Activated CD8-positive, alpha-beta T cell treated with anti-CD3 and anti-CD28 coated beads for 36 hours (primary cell): ENCODE measurements at places on chromosomes 13 and 19. TPM values are rescaled to one million over a fixed set of nuclear protein-coding genes. Genes with fewer than 3 reads are reported as not detected.
A peak's percentile ranks its signal among the peaks of the same experiment; 100 is the strongest.

Gene APOC4
- total RNA-seq = not detected

Gene OR7A5
- total RNA-seq = not detected

Gene PRKCSH
- total RNA-seq = 207 TPM

Gene FCGBP
- total RNA-seq = 4.8 TPM

Gene ZSCAN22
- 2.9 TPM for total RNA-seq

DNA sequence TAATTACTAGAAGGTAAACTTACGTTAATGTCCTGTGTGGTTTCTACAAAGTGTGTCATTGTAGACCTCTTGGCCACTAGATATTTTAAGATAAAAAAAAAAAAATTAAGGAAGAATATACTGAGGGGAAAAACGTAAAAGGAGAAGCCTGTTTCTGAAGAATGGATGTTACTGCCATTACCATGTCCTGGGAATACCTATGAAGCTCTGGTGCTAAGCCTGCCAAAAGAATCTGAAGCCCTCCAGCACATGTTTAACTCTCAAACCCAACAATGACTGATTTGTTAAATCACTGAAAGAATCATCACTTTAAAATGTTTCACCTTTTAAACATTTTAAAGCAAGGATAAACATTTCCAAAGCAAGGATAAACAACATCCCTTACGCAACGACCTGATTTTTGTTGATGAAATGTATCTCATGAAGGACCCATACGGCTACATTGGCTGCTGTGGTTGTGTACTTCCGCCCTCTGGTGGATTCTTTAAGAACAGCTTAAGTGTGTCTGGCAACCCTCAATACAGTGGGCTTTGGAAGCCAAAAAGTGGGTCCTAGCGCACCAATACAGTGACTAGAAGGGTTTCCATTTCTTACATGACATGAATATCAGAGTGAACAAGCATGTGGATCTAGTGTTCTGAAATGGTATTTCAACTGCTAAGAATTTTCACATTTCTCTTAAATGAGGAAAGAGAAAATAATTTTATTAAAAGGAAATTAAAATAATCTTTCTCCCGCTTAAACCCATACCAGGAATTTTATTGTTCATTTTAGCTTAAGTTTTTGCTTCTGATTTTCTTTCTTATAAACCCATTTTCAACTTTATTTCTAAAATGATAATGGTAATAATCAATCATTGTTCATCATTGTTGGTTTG is 74.5 kb upstream of the RAP2A start:
- DNase-seq = peak; percentile 63

GRCh38 chr13:114130837-114131582 is 1.4 kb downstream of the RASA3 start:
- peak; percentile 81 for DNase-seq

DNA sequence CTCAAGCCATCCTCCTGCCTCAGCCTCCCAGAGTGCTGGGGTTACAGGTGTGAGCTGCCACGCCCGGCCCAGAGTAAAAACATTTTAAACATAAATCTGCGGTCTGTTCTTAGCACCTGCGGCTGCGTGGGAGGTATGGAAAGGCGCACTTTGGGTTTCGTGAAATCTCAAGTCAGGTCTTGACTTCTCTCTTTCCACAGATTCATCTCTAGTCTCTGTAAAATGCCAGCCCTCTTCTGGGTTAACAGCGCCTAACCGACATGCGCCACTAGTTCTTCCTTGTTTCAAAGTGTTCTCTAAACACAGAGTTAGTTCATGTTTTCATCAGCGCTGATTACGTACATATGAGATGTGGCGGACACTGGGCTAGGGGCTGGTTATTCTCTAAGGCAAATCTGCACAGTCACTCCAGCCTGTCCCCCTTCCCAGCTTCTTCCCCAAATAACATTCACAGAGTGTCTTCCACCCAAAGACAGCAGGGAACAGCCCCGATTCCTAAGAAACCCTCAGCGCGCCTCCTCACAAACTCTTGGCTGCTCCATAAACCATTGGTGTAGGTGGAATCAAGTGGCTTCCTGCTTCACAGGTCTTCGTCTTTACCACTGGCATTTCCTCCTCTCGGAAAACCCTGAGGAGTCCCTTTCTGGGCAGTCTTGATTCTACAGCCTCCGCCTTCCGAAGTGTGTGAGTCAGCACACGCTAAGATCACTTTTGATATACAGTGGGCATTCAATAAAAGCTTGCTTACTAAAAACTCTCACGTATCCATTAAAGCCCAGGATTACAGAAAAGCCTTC is 1.4 kb downstream of the PARP4 start:
- peak; percentile 91 for DNase-seq

GRCh38 chr13:74367193-74367592 is 233.0 kb upstream of the KLF12 start:
- DNase-seq = no peak

DNA sequence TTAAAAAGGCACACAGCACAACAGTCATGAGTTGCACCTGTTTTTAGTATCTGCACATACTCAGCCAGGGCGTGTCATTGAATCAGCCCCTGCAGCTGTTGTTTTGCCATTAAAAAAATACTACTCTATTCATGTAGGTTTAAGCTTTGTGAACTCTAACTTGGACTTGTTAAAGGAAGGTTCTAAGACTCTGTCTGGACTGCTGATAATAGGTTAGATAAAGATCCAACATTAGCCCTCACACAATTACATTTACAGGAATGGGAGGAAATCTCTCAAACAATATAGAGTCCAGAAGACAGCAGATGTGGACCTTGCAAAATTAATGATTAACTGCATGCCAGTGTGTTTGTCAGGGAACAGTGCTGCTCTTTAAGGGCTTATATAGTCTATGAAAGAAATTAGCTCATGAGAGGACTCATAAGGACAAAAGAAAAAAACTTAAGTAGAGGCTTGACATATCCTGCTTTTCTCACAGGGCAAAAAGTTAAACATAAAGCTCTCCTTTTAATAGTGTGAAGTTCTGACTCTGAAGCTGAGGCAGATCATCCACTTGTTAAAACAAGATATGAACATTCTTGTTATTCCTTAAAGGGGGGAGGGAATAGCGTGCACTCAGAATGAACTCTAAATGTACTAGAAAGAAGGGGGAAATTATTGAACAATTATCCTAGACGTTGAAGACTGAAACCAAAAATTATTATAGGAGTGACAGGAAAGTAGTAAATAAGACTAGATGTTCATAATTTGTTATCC is 243.6 kb downstream of the NDFIP2 start:
- DNase-seq = no peak

GRCh38 chr13:60226507-60226906 is 62.8 kb upstream of the DIAPH3 start:
- DNase-seq = peak; percentile 15

DNA sequence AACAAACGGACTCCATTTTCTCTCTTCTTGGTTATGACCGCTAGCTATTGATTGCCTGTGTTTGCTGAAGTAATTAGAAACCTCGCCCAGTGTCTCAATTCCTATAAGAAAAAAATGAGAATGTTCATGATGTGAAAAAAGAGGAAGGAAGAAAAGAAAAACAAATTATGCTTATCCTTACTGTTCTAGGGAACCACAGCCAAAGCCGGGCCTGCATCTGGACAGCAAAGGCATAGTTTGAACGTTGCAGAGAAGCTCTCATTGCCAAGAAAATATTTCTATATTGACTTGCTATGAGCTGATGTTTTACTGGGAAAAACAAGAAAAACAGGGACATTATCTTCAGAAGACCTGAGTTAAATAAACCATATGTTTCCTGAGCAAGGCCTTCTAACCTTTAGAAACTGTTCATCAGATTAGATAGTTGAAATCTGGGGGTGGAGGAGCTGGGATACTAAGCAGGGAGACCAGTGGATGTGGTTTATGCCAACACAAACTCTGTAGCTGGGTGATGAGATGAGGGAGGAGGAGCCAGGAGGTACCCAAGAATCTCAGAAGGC is 55.0 kb downstream of the EFNB2 start:
- DNase-seq = no peak

DNA sequence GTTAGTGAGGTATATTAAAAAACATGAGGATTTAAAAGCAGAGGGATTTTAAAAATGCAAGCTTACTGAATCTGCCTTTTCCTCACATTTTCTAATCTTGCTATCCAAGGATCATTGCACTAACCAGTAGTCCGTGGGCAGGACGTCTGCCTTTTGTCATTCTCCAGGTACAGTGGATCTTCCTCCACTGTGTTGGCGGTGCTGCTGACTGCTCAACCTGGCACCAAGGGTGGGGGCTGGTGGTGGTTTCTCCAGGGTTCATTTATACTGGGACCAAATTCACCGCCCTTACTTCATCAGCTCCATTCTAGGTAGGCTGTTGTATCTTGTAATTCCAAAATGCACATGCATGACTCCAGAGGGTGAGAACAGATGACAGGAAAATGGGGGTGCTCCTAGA is 169.3 kb downstream of the STK24 start:
- no peak for DNase-seq

DNA sequence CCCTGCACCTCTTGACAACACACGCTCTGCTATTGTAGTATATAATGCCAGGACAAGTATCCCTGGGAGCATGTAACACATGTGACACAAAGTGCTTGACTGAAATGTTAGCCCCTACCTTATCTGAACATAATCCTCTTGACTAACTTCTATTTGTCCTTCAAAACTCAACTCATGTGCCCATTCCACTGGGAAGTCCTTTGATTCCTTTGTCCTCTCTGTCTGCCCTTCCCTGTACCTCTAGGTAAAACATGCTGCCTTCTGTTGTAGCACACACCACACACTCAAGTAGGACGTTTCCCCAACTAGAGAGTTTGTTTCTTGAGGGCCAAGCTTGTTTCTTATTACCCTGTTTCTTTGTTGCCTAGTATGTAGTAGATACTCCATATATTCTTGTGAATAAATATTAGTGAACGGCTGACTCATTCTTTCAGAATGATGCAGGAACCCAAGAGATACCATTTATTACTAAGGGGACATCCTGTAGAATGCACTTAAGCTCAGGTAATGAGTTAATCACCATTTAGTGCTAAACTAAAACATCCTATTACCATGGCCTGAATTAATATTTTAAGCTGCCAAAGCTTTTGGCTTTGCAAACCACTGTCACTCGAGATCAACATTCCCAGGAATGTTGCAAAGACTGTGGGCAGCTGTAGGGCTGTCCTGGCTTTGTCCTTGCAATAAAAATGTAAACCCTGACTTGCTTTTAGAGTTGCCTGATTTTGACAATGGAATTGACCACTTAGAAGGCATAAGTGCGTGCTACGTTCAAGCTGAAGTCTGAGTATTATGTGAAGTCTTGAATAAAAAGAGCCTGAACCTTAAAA is 313.4 kb downstream of the COG6 start:
- DNase-seq = no peak

DNA sequence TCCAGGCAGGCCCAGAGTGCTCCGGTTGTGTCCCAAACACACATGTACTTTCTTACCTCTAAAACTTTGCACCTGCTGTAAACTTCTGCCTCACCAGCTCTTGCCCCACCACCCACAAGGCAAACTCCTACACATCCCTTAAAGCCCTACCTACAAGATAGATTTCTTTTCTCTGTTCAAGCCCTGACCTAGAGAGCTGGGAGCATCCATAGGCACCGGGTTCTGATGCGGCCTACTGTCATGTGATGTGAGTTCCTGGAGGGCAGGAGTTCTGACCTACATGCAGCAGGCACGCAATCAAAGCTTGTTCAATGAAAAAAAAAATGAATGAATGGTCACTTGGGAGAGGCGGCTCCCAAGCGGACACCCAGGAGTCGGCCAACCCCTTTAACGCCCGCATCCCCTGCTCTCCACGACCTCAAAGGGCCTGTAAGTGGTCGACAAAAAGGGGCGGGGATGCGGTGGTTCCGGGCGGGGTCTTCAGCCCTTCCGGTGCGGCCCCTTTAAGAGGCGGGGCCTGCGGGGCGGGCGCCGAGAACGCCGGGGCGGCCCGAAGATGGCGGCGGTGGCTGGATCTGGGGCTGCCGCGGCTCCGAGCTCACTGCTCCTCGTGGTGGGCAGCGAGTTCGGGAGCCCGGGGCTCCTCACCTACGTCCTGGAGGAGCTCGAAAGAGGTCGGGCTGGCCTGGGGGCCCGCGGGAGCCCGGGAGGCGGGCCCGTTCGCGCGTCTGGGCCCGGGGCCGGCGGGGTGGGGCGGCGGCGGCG is at the start of gene MAP1S:
MAP1S (plus strand) TSS at position 534 of the 765 bp plus-strand sequence; CDS start at position 557, 23 bp downstream.
- peak; percentile 76 for DNase-seq

DNA sequence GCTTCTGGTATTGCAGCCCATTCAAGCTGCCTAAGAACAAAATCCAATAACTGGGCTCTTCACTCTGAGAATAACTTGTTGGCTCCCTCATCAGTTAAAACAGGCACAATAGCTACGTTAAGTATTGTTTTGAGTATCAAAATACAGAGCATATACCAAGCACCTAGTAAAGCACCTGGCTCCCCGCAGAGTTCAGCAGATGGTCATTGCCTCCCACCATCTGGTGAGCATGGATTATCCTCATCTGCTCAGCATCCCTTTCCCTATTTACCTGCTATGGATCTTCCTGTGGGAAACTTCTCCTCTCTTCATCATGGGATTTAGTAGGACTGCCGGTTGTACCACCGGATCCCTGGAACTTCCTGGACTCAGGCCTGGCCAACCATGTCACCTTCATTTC is 199.2 kb upstream of the MAB21L1 start:
- no peak for DNase-seq

DNA sequence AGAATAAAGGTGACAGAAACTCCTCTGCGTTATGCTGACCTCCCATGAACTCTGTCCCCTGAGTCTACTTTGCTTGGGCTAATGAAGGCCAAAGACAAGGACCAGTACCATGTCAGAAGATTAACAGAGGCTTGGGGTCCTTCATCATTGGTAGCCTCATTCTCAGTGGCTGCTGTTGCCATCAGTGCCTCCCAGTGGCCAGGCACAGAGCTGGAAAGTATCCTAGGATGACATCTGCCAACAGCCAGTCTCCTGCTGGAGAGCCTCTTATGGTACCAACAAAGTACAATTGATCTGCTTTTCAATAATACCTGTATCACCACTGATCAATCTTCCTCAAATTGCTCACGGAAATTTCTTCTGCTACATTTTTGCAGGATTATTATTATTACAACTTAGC is 281.6 kb downstream of the DNAJC15 start:
- no peak for DNase-seq

DNA sequence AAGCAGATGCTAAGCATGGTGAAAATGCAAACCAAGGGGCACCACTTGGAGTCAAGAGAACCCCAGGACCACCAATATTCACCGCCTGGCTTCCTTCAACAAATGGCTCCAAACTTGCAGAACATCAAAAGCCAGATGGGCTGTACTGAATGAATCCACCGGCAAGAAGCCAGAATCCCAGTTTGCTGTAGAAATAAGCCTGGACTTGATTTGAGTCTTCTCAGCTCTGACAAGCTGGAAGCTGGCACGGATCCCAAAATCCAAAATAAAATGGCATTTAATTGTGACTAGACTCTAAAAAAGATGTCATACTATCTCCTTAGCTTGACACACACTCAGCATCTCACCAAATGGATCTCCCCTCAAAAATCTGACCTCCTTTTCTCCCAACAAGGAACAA is 11.9 kb downstream of the EFNB2 start:
- DNase-seq = no peak

- DNase-seq = no peak
Measured at GRCh38 chr13:41259875-41260501, 3.4 kb downstream of the MTRF1 start.

GRCh38 chr13:24217601-24218281 is 57.2 kb downstream of the SPATA13 start:
- no peak for DNase-seq
